ENCODE measurements at places on chromosomes 11 and 22.
A peak's percentile ranks its signal among the peaks of the same experiment; 100 is the strongest.

- no peak for DNase-seq
Measured at GRCh38 chr11:134558258-134558835, 146.3 kb upstream of the B3GAT1 start.

GRCh38 chr11:124467381-124467927 lies 22.0 kb upstream of the OR8B8 start:
- peak; percentile 24 for DNase-seq

DNA sequence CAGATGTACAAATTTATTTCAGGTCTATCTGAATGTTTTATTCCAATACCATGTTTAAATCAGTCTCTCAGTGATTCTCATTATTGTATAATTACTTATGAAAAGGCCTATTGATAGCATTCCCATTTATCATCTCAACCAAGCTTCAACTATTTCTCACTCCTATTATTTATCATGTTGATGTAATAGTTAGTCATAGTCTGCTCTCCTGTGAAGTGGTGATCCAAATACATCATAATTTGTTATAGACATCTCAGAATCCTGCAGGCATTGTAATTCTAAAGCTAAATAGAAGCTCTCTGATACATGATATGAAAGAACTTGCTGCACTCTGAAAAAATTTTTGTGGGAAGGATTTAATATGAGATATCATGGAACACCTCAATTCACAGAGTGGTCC lies 21.8 kb upstream of the OR8G1 start:
- DNase-seq, result no peak

DNA sequence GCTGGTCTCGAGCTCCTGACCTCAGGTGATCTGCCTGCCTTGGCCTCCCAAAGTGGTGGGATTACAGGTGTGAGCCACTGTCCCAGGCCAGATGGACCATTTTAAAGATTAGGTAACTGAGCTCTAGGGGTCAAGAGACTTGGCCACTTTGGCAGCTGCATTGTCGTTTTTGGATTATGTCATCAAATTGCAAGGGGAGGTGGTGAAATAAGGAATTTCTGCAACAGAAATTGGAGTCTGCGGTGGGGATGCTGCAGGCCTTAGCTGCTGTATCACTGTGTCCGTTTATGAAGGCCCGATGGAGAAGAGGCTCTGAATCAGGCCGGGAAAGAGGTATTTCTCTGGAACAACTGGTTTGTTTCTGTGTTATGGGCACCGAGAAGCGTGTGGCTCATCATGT lies 34.6 kb downstream of the PTPRJ start:
- DNase-seq, result no peak

DNA sequence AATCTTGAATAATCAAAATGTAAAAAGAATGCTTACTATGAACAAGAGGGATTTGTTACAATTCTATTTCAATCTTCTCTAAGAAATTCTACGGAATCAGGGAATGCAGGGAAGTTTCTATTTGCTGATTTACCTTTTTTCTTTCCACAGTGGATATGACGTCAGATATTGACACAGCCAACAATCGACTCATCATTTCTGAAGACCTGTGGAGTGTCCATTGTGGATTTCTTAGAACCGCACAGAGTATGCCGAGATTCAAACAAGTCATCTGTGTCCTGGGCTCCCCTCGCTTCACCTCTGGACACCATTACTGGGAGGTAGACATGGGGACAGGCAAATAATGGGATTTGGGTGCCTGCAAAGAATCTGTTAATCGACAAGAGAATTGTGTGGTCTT lies 4.1 kb upstream of the RFPL1 start:
- DNase-seq, result no peak

Data from fibroblast of villous mesenchyme (primary cell).